ENCODE measurements at places on chromosomes 5 and 9.

DNA sequence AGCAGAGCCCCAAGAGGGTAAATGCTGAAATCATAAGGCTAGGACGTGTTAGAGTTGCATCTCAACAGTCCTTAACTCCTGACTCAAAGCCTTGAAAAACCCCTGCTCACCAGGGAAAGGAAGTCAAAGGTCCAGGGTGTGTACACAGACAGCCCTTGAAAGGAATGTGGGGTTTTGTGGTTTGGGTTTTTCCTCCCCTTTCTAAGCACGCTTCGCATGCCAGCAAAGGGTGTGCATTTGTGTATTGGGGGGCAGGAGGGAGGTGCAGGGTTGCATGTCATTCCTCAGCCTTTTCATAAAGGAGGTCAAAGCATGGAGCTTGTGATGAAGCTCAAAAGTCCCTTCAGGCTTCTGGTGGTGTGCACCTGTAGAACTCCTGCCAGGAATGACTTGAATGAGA is 17.3 kb upstream of the XPA start:
- DNase-seq: no peak

- no peak for DNase-seq
Observed at GRCh38 chr5:109160468-109160867, 249.3 kb downstream of the PJA2 start.

DNA sequence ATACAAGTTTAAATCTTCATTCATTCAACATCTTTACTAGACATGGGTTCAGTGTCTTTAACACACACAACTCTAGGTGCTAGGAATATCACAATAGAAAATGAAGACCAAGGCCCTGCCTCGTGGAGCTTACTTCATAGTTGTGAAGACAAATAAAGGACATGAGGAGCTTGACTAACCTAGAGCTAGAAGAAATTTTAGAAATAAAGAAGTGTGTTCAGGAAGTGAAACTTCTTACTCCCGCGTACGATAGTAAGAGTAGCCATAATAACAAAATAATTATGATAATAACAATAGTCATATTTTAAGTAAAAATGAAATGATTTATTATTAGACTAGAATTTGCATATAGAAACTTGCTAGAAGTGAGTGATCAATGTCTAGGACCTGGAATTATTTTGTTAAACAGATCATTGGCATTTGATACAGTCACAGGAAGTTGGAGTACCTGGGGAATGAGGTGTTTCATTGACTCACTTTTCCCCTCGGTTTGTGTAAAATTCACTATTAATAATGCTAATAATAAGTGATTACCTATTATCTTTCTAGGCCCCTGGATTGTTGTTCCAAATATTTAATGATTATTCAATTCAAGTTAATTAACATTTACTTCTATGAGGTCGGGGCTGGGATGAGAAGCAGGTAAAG is 331.3 kb downstream of the NSG2 start:
- DNase-seq: no peak

DNA sequence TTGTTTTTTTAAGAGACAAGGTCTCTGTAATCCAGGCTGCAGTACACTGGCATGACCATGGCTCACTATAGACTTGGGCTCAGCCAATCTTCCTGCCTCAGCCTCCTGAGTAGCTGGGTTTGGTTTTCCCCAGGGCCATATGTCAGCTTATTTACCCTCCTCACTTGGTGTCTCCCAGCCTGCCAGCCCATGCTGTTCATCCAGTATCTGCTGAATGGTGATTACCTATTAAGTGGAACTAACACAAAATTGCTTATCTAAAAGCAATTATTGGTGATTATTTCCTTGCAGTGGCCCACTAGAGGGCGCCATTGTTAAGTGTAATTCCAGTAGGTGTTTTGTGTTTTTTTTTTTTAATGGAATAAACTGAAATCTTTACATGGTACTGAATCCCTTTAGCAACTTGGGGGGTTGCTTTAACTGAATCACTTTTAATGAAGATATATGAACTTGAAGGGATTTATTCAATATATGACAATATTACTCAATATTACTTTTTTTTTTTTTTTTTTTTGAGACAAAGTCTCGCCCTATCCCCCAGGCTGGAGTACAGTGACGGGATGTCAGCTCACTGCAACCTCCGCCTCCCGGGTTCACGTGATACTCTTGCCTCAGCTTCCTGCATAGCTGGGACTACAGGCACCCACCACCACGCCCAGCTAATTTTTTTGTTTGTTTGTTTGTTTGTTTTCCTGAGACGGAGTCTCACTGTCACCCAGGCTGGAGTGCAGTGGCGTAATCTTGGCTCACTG is 13.8 kb downstream of the EXOSC2 start:
- no peak for DNase-seq

DNA sequence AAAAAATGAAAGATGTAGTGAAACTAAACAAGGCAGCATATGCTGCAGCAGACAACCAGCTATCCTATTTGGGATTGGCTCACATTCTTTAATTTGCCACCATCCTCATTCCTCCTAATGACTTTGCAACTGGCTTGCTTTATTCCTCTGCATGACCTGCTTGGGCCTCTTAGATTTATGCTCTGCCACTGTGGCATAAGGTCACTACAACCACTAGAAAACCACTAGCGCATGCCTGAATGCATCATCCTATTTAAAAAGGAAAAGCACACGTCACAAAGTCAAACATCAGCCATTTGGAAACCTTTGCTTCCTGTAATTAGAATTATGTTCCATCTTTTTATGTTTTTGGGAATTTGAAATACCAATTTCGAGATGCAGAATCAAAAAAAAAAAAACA is 40.8 kb upstream of the CCDC152 start:
- no peak for DNase-seq

GRCh38 chr5:140821375-140822280 is at the start of gene PCDHA5:
Gene PCDHA5, plus strand, starts transcription at chr5:140821613.
- DNase-seq: no peak

- DNase-seq: no peak
Observed at GRCh38 chr5:139022528-139022927, 147.4 kb upstream of the LRRTM2 start.

- DNase-seq: no peak
Observed at GRCh38 chr5:1226839-1227581, 1.8 kb downstream of the SLC6A18 start.

DNA sequence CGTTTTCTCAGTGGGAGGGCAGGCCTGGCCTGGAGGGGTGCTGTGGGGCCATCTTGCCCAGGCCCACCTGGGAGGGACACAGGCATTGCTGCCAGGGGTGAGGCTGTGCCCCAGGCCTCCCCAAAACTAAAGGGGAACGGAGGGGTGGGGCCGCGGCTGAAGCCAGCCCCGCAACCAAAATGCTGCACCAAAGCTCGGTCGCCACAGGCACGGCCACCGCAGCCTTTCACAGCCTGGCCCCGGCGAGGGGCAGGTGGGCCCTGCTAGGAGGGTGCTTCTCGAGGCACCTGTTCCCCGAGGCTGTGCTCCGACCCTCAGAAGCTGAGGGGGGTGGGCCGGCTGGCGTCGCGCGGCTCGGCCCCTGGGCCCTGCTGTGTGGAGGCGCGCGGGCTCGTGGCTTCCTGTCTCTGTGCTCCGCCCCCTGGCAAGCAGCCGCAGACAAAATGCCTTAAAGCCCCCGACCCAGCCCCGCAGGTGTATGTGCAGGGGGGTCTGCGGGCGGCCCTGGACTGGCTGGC is 57.6 kb downstream of the JAK2 start:
- no peak for DNase-seq

GRCh38 chr9:1837453-1838084 is 177.6 kb upstream of the SMARCA2 start:
- DNase-seq: no peak

- no peak for DNase-seq
Observed at GRCh38 chr9:79057576-79057975, 514.2 kb upstream of the TLE4 start.

DNA sequence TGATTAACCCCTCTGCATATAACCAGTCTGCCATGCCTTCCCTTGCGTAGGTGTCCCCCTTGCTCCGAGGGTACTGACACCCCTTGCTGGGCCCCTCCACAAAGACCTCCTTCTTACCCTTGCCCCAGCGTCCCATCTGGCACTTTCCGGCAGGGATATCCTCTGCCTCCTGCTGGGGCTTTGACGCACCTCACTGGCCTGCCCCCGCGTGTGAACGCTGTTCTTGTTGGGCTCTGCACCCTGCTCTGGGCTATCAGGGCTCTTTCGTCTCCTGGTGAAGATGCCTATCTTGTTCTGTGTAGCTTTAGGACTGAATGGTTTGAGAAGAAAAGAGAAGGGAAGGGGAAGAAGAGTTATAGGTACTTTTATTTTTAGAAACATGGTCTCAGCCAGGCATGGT is 53.0 kb downstream of the SUB1 start:
- DNase-seq: no peak

DNA sequence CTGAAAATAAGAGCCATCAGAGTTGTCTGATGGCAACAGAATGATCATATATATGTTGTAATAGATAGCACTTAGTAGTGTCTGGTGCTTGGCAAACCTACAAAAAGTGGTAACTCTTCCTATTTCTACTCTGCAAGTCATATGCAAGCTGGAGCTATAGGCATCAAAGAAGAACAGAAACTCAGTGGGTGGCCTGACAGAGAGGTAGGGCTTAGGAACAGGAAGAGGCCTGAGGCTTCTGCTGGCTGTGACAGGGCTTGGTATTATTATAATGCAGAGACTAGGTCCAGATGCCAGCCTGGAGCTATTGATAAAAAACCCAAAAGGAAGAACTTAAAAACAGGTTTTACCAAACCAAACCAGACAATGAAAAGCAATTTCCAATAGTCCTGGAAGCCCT is 4.4 kb upstream of the DIAPH1 start:
- DNase-seq: no peak

DNA sequence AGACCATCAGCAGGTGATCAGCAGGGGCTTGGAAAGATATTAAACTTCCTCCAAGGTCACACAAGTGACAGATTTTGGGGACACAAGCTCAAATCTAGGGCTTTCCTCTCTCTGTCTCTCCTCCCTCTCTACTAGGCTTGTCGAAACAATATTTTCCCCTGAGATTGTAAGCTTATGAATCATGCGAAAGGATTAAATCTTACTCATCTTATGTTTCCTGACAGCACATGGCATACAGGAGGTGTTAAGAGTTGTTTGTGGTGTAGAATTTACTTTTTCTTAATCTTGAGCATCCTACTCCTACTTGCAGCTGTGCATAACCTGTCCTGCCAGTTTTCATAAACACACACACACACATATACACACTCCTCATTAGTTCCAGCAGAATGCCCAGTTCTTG is 186.3 kb downstream of the MARCHF11 start:
- no peak for DNase-seq

- DNase-seq: no peak
Observed at GRCh38 chr9:17017931-17018491, 116.8 kb upstream of the CNTLN start.

GRCh38 chr9:88980740-88981203 is 10.5 kb upstream of the S1PR3 start:
- no peak for DNase-seq

GRCh38 chr9:125996791-125997190 is 249.6 kb downstream of the PBX3 start:
- DNase-seq: no peak

- DNase-seq: no peak
Observed at GRCh38 chr5:52989781-52990527, 802 bp downstream of the ITGA2 start.

DNA sequence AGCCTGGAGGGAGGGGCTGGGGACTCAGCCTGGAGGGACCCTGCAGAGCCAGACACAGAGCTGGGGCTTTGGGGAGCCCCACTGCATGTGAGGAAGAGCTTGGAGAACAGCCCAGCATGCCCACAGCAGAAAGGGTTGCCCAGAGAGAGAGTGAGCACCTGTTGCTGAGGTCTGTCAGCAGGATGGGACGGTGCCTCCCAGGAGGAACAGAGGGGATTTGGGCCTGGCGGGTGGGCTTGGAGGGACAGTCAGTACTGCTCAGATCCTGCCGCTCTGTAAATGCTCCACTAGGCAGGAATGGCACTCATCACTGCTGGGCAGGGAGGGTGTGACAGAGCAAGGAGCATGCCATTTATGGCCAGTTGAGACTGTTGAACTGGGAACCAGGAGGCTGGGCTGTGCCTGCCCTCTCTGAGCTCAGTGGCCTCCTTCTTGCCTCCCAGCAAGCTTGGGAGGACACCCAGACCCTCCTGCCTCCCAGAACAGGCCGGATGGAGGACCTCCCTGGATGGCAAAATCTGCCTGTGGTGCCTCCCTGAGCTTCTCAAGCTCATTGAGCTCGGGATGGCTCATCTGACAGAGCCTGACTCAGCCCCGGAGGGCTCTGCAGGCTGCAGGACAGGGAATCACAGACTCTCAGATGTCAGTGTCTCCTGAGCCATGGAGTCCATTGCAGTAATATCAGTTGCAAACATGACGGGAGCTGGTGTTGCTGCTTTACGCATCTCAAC is 786 bp upstream of the HRCT1 start:
- DNase-seq: no peak

- DNase-seq: peak; percentile 7
Observed at GRCh38 chr5:155052532-155052931, 39.0 kb downstream of the KIF4B start.

- no peak for DNase-seq
Observed at GRCh38 chr9:89167788-89168187, 10.8 kb downstream of the SHC3 start.

GRCh38 chr9:99970481-99970880 is 64.0 kb downstream of the STX17 start:
- no peak for DNase-seq

DNA sequence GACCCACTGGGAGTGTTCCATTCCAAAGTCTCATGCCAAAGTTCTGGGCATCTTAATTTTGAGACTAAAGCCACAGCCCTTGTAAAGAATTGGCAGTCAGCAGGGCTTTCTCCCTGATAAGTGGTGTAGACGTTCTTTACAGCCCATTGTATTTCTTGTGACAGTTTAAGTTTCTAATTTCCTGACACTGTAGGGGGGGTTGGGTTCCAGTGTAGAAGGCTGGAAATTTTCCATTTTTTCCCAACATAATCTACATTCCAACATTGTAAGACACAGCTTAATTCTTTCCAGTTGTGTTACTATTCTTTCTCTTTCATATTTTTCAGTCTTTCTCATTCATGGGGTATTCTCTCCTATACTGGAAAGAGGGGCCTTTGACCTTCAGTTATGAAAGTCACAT is 121.1 kb downstream of the FBXL7 start:
- no peak for DNase-seq

GRCh38 chr5:103224118-103224893 is 34.3 kb upstream of the MACIR start:
- peak; percentile 28 for DNase-seq

DNA sequence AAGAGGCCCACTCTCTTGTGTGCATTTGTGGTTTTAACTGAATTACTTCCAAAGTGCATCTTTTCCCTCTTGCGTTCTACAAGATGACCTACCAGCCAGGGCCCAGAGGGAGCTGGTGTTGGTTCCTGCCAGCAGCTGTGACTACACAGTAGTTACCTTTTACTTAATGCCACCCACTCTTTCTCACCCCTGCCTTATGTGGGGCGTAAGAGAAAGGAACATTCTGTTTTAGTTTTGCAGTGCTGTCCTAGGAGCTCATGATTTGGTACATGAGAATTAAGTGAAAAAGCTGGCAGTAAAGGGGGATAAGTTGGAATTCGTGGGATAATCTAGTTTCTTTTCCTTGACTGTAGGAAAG is 45.4 kb downstream of the RCL1 start:
- no peak for DNase-seq

DNA sequence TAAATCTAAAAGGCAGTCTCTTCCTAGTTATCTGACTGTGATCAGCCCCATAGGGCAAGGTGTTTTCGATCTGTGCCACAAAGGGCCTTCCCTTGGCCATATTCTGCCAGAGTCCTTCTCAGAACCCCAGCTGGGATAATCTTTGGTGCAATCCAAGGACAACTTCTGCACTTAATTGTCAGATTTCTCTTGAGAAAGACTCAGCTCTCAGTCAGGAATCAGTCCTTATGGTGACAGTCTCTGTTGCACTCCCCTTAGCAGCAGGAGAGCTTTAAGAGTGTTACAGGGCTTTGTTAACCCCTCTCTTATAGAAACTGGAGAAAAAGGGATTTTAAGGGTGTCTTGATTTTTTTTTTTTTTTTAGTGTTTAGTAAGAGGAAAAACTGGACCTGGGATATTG is 15.4 kb upstream of the RFX3 start:
- no peak for DNase-seq

Data from DMS 273 treated with DMSO at 0.1 percent for 48 hours (cell line).